ENCODE measurements at places on chromosomes 6 and 20. TPM values are rescaled to one million over a fixed set of nuclear protein-coding genes. Genes with fewer than 3 reads are reported as not detected.

DNA sequence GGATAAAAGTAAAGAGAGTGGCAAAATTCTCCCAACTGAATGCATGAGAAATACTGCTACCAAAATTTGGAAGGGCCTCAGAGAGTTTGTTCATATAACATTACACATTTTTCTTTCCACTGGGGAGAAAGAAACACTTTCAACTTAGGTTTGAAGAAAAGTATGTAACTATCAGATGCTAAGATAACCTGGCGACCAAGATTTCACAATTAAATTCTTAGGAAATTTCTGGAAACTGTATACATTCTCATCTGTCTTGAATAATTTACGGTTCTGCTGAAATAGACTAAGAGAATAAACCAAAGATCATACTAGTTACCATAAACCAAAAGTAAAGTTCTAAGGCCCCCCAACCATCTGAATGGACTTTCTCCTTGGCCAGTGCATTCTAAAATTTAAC, 413.0 kb upstream of the RUNX2 start:
- no peak overlapping the region for H3K4me3 ChIP-seq
- H3K4me1 ChIP-seq: no peaks in the 10 kb centered on the region
- H3K36me3 ChIP-seq: no peaks in the 10 kb centered on the region

GRCh38 chr6:150691463-150691862, 91.8 kb downstream of the PLEKHG1 start:
- H3K27me3 ChIP-seq: no peaks in the 10 kb centered on the region
- no peak for DNase-seq
- H3K27ac ChIP-seq: no peak overlapping the region
- peaks cover 5% of the 10 kb centered on the region for H3K4me1 ChIP-seq

- H3K4me3 ChIP-seq: no peak overlapping the region
- no peak overlapping the region for H3K27ac ChIP-seq
- H3K4me1 ChIP-seq: no peaks in the 10 kb centered on the region
- H3K36me3 ChIP-seq: no peaks in the 10 kb centered on the region
- no peaks in the 10 kb centered on the region for H3K27me3 ChIP-seq
These were observed 988.7 kb downstream of the HACE1 start for GRCh38 chr6:103870970-103871369.

- H3K27ac ChIP-seq: no peak overlapping the region
- H3K4me3 ChIP-seq: peak overlapping the region; percentile 26
- peaks cover 28% of the 10 kb centered on the region for H3K27me3 ChIP-seq
These were observed 1.0 kb downstream of the SYNE1 start for GRCh38 chr6:152636021-152636608.

PPP1R14C gene
- polyA plus RNA-seq: 35.4 TPM

CCN5 gene
- polyA plus RNA-seq: not detected

BMP6 gene
- 0.05 TPM for polyA plus RNA-seq

ADGRF5 gene
- polyA plus RNA-seq: 0.01 TPM
